ENCODE measurements at places on chromosomes 5 and 9.

- no peak for DNase-seq
Measured at GRCh38 chr5:175021321-175021720, 296.9 kb downstream of the MSX2 start.

- DNase-seq: no peak
Measured at GRCh38 chr9:70549926-70550325, 135.5 kb upstream of the KLF9 start.

DNA sequence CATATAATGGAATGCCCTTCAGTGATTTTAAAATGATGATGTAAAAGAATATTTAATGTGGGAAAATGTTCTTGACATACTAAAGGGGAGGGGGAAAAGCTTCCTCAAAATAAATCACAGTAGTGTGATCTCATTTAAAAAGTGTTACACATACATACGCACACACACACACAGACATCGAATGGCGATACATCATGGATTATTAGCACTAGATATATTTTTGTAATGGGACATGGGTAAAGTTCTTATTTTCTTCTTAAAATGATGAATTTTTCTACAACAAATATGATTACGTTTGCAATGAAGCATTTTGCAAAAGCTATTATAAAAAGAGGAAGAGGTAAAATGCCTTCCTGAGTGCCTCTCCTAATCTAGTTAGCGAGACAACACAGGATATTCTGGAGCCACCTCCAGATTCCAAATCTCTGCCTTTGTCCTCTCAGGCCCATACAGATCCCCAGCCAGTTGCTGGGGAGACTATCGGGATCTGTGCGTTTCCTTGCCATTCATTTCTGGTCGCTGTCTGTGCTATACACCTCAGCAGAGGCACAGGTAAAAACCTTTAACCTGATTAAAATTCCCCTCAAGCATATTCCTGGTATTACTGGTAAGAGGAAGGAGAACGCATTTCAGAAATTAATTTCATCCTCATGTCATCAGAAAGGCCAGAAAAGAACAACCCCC is 69.6 kb downstream of the SLC28A3 start:
- peak; percentile 2 for DNase-seq

DNA sequence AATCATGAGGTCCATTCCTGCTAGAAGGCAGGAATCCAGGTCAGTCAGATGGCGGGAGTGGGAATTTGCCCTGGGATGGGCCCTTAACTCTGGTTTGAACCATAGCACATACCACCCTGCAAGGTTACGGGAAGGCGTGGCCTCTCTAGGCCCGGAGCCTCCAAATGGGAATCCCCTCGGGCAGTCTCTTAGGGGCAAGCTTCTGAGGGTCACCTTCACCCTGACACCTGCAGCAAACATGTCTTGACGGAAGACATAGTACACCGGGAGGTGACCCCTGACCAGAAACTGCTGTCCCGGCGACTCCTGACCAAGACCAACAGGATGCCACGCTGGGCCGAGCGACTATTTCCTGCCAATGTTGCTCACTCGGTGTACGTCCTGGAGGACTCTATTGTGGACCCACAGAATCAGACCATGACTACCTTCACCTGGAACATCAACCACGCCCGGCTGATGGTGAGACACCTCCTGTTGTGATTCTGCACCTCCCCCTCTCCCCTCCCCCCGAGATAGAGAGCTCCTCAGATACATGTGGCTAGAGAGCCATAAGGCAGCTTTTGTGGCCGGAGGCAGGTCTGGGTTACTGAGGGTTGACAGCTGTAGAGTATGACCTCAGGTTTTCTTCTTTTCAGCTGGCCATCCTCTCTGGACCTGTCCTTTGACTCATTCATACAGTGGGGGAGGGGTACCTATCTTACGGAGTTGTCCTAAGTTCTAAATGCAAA is 957 bp downstream of the PRELID1 start:
- DNase-seq: peak; percentile 38

GRCh38 chr5:148471379-148471778 is 87.6 kb downstream of the FBXO38 start:
- no peak for DNase-seq

GRCh38 chr5:157516006-157516405 is 56.0 kb downstream of the NIPAL4 start:
- DNase-seq: peak; percentile 93

DNA sequence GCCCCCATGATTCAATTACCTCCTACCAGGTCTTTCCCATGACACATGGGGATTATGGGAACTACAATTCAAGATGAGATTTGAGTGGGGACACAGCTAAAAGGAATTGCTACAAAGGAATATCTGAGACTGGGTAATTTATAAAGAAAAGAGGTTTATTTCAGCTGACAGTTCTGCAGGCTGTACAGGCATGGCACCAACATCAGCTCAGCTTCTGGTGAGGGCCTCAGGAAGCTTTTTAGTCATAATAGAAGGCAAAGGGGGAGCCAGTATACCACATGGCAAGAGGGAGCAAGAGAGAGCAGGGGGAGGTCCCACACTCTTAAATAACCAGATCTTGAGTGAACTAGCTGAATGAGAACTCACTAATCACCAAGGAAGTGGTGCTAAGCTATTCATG is 11.2 kb upstream of the ALDOB start:
- no peak for DNase-seq

DNA sequence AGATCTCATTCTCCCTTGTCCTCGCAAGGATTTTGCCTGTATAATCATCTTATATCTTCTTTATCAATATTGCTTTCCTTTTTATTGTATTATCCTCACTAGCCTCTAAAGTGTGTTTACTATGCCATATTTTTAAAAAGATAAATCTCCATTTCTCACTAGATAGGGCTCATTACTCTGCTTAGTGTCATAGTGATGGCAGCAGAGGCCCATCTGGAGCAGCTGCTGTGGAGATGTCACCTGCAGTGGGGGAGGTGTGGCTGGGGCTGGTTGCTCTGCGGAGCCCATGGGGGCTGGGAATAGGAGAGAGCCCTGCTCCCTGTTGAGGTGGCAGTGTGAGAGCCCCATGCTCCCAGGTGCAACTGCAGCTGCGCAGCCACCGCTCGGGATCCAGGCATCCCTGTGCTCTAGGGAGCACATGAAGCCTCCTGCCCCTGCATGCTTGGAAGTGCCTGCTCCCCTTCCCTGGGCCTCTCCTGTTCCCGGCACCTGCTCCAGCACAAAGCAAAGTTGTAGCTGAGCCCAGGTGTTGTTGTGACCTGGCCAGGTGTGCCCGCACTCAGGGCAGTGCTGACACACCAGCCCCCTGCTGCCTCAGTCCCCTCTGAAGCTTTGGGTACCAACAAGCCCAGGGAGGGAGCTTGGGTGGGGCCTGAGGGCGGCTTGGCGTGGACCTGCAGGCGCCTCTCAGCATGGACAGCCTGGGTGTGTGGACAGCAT is 144.6 kb upstream of the MRPS30 start:
- no peak for DNase-seq

- no peak for DNase-seq
Measured at GRCh38 chr5:179138568-179138925, 78.4 kb downstream of the ZNF354C start.

DNA sequence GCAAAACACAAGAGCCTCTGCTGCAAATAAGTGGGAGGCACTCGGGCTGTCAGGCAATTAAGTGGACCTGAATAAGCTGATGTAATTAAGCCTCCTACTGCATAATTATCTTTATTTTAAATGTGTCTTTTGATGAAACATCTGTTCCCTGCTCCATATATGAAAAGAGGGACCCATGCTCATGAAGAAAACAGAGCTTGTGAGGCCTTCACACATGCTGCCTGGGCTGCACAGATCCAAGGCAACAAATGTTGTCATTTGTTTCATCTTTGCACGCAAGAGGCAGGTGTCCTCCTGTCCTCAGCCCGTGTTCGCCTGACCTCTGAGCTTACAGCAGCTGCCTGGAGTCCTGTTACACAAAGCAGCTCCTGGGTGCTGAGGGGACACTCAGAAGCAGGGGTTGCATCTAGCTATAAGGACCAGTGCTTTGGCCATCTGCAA is 381.1 kb downstream of the ZNF608 start:
- no peak for DNase-seq

- DNase-seq: peak; percentile 43
Measured at GRCh38 chr9:99162759-99163364, 57.9 kb downstream of the TGFBR1 start.

- no peak for DNase-seq
Measured at GRCh38 chr9:113580954-113581311, 117.4 kb downstream of the RGS3 start.

GRCh38 chr9:138073808-138074207 is 196.2 kb downstream of the CACNA1B start:
- no peak for DNase-seq

DNA sequence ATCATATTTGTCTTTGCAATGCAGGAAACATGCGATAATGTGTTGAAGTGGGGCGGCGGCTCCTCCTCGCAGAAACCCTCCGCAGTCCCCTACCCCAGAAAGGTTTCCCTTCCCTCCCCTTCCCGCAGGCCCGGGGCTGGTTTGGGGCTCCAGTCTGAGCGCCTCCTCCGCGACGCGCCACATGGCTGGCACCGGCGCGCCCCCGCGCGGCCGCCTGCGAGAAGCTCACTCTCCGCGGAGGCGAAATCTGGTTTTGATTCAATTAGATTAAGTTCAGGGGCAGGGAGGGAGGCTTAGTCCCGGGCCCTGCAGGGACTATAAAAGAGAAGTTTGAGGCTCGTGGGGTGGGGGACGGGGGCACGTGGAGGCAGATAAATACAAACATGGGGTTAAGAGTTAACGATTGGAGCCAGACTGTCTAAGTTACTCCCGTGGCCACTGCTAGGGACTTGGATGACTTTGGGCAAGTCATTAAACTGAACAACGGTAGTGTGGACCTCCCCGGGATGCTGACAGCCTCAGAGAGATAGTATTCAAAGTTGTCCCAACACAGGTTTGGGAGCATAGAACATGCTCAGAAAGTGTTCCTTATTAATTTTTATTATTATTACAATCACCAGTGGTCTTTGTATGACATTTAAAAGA is 69.4 kb downstream of the MSX2 start:
- DNase-seq: peak; percentile 51
